Neural progenitor cell (in vitro differentiated cells): ENCODE measurements at places on chromosomes 2 and 18. TPM values are rescaled to one million over a fixed set of nuclear protein-coding genes. Genes with fewer than 3 reads are reported as not detected.
A peak's percentile ranks its signal among the peaks of the same experiment; 100 is the strongest.

GRCh38 chr2:238638100-238638981 is 209.5 kb upstream of the TWIST2 start:
- no peak for DNase-seq

GRCh38 chr2:209334188-209335017 is 89.4 kb upstream of the MAP2 start:
- peak; percentile 78 for DNase-seq

DNA sequence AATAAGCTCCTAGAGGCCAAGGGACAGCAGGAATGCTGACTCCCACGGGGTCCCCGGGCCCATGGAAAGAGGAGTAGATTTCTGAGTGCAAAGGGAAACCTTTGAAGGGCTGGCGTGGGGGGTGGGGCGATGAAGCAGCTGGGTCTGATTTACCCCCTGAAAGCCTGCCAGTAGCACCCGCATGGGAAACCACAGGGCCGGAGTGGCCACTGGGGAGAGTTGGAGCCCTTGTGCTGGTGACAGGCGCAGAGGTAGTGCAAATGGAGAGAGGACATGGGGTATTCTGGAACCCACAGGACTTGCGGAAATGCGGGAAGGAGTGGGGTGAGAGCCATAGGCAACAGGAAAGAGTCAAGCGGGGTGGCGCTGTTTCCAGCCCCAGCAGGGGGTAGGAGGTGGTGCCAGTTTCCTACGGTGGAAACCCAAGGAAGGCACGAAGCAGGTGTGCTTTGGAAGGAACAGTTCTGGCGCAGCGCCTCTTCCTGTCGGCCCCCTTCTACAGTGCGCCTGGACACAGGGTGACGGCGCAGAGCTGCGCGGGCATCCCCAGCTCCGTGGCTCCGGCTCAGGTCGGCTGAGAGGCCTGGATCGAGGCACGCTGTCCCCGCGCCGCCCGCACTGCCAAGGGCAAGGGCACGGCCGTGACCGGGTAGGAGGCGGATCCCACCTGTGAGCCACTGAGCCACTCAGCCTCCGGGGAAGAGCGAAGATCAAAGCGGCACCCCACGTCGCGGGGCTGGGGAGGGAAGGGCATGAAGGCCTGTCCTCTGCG is 149.0 kb upstream of the GLI2 start:
- no peak for DNase-seq

DNA sequence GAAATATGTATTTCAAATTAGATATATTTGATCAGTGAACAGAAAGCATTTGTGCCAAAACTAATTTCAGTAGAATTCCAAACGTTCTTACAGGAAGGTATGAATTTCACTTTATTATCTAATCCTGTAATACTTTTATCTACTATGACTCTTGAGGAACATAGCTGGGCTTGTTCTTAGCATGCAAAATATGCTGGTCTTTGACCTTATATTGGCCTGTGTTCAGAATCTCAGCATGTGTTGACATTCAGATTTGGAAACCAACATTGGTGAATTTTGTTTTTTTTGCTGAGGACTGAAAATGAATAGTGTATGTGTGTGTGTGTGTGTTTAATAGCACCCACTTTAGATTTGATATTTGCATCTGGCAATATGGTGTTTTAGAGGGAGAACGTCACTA is 112.2 kb downstream of the MEIS1 start:
- no peak for DNase-seq

GRCh38 chr2:30628341-30628740 is 178.9 kb downstream of the CAPN13 start:
- DNase-seq: no peak

RGPD3 gene
- total RNA-seq: 0.07 and 0.25 TPM in 2 replicates

ZSWIM2 gene
- total RNA-seq: 0.39 TPM in 1 of 2 replicates, not detected in the other

TSPYL6 gene
- total RNA-seq: not detected in 2 replicates

CD8B2 gene
- total RNA-seq: not detected in 2 replicates

NCK2 gene
- 26.2 and 32.8 TPM in 2 replicates for total RNA-seq

ST6GAL2 gene
- 10.1 and 12.8 TPM in 2 replicates for total RNA-seq

CROCC2 gene
- not detected in 2 replicates for total RNA-seq

MARCO gene
- not detected in 2 replicates for total RNA-seq

DUSP2 gene
- 2.3 TPM in 1 of 2 replicates, not detected in the other for total RNA-seq

SP5 gene
- total RNA-seq: 3.0 and 8.5 TPM in 2 replicates

SLC8A1 gene
- 6.5 and 9.6 TPM in 2 replicates for total RNA-seq

ZNF385B gene
- total RNA-seq: 22.9 and 35.8 TPM in 2 replicates
